ENCODE measurements at places on chromosomes 12 and 14.
A peak's percentile ranks its signal among the peaks of the same experiment; 100 is the strongest.

DNA sequence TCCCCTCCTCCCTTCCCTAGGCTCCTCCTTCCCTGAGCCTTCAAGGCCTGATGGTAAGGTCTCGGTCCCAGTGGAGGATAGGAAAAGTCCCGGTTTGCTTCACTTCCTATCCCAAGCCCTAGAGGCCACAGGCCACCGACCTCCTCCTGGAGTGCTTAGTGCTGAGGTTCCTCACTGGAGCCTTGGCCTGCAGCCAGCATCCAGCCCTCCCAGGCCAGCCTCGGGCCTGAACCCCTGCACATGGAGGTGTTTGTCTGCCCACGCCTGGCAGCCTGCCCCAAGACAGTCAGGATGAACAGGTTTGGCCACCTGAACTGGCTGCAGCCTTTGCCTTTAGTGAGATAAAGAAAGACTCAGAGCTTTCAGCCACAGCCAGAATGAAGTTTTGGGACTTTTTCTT lies 15.8 kb upstream of the KRT7 start:
- DNase-seq = no peak

DNA sequence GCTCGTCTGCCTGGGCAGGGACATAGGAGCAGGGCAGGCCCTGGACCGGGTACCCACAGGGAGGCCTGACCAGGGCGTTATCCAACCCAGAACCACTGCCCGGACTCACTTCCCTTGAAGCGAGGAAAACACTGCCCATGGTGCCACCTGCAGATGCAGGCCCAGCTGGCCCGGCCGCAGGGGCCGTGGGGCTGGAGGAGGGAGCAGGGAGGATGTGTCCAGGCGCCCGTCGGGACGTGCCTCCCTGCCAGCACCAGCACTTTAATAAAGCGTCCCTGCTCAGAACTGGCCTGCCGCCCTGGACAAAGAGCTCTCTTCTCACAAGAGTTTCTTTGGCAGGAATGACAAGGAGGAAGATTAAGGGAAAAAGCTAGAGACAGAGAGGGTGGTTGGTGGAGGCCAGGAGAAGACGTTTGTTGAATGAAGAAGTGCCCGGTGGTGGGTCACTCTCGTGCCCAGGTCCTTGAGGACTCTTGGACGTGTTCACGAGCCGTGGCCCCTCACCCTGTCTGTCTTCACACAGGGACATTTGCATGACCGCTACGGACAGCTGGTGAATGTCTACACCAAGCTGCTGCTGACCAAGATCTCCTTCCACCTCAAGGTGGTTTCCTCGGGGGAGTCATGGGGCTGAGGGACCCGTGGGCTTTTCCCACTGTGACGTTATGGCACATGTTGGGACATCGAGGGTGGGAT lies 14.2 kb downstream of the HIP1R start:
- no peak for DNase-seq

DNA sequence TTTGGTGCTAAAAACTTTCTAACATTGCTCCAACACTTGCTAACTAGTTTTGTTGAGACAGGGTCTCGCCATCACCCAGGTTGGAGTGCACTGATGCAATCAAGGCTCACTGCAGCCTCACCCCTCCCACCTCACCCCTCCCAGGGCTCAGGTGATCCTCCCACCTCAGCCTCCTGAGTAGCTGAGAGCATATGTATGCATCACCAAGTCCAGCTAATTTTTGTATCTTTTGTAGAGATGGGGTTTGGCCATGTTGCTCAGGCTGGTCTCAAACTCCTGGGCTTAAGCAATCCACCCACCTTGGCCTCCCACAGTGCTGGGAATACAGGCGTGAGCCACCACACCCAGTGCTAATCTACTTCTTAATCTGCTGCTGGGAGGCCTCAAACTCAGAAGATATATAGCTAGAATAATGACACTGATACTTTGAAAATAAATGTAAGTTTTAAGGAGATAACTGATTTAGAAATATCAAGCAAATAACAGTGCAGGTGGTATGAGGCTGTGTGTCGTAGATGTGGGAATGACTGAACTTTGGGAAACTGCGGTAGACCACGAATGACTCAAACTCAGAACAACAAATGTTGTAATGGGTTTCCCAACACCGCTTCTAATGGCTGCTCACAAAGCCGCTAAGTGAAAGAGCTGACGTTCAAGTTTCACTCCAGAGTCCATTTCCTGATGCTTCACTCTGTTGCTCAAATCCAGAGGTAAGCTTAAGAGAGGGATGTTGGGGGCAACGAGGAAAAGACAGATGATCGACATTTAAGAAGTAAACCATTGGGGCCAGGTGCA lies 10.0 kb downstream of the TMCC3 start:
- peak; percentile 36 for DNase-seq

DNA sequence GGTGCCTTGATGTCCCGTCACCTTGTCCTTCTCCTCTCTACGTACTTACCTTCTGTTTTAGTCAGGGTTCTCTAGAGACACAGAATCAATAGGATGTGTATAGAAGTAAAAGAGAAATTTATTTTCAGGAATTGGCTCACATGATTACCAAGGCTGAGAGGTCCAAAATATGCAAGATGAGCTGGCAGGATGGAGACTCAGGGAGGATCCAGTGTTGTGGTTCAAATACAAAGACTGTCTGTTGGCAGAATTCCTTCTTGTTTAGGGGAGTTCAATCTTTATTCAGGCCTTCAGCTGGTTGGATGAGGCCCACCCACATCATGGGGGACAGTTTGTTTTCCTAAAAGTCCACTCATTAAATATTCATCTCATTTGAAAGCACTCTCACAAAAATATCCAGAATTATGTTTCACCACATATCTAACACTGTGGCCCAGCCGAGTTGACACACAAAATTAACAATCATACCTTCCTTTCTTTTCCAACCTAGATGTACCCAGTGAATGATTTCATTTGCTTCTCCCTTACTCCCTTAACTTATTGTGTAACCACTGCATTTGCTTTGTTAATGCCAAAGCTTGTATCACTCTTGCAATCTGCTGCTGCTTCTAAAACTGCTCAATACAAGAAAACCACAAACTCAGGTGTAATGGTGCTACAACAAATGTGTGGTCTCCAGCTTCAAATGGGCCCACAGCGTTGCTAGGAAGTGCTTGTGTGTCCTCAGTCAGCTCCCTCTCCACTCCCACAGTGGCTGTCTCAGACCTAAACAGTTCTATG lies 195.4 kb upstream of the ARHGAP5 start:
- DNase-seq = no peak

DNA sequence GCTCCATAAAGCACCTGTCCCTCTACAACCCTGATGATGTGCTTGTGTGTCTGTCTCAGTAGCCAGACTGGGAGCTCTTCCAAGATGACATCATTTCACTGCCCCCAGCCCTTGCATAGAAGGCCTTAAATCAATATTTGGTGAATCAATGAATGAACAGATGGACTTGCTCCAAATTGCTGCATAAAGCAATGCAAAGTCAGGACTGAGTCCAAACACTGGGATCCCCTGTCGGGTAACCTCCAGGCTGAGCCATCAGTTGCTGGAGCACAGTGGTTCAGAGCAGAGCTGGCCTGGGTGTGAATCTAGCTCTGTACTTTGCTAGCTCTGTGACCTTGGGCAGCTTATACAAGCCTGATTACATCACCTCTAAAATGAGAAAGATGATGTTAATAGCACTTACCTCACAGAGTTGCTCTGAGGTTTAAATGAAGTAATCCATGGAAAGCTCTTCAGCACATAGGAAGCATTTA lies 120.3 kb upstream of the VASH1 start:
- DNase-seq = no peak

GRCh38 chr14:61003571-61003970 lies 22.5 kb downstream of the SLC38A6 start:
- DNase-seq = no peak

DNA sequence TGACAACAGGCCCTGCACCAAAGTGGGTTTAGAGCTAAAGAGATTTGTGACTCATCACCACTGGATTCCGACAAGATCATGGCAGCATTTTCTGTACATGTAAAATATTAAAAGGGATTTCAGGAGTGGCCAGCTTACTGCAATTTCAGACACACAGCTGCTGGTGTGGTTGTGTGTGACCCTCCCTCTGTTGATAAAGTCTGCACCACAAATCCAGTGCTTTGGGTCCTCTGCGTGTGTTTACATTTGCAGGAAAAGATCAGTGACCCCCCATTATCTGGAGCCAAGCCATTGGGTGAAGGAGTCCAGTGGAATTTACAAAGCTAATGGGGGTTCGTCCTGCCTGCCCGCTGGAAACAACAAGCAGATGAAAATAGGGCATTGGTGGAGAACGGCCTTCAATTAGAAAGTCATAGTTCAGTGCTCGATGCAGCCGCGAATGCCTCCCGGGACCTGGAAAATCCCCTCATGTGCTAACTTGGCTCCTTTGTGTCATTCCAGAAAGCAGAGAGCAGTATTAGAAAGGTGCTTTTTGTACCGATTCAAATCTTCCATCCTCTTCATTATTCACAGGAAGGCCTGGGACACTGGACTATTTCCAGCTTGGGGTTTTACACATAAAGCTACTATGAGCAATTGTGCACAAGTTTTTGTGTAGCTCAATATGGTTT lies 188.5 kb upstream of the TMEM132C start:
- DNase-seq = no peak

DNA sequence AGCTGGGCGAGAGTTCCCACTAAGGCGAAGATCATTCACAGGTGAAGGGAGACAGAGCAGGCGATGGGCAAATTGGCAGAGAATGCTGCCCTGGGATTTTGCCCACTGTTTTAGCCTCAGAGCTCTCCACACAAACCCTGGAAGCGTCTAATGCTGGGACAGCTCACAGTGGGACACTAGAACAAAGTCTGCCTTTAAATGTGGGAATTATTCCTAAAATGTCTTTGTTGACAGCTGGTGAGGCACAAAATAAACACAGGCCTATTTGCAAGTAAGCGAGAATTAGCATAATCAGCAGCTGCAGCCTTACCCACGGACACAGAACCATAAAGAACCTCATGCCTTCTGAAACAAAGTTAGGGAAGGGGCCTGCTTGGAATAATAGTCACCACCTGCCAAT lies 824.5 kb downstream of the AACS start:
- no peak for DNase-seq
